Chondrocyte (in vitro differentiated cells): ENCODE measurements at places on chromosomes 3 and 15.

DNA sequence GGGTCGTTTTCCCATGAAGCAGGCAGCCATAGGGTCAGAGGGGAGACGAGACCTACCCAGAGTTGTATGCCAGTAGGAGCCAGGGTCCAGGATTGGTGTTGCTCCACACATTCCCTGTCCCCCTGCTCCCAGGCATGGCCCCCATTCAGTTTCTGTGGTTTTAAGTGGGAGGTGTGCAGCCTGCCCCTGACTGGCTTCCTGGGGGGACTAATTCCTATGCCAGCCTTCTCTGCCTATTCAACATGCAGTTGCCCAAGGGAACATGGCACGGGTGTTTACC lies 126.3 kb downstream of the EEFSEC start:
- H3K4me3 ChIP-seq, result no peak overlapping the region
- H3K36me3 ChIP-seq, result peaks cover 4% of the 10 kb centered on the region
- no peak overlapping the region for H3K27ac ChIP-seq
- H3K4me1 ChIP-seq, result peaks cover 51% of the 10 kb centered on the region
- no peak for DNase-seq
- no peaks in the 10 kb centered on the region for H3K27me3 ChIP-seq

- H3K36me3 ChIP-seq, result no peaks in the 10 kb centered on the region
- no peak overlapping the region for H3K4me3 ChIP-seq
- DNase-seq, result no peak
- H3K27ac ChIP-seq, result peak overlapping the region; percentile 93
- peaks cover 60% of the 10 kb centered on the region for H3K4me1 ChIP-seq
These were observed 35.4 kb upstream of the TSC22D2 start for GRCh38 chr3:150372722-150373121.

DNA sequence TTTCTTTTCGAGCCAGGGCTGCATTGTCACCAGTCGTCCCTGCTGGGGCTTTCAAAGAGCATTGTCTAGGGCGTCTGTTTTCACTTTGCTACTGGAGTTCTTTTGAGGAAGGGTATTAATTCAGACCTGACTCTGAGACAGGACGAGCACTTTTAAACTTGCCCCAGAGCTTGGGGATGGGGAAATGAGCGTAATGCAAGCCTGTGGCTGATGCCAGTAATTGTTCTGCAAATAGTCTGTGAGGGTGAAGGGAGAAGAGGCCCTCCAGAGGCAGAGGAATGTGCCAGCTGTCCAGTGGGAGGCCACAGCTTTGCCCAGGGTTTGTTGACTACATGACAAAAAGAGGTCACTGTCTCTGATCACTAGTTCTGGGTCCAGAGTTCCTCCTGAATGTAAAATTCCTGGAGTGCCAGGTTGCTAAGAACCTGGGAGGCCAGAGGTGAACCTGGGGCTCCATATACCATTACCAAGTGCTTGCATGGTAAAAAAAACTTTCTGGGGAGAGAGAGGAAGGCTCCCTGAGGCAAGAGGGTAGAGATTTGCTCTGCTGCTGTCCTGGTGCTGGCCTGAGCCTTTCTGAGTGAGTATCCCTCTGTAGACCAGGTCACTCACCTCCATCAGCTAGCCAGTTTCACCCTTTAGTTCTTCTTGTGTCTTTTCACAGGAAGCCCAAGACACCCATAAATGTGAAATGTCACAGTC lies 14.8 kb downstream of the EEFSEC start:
- H3K4me3 ChIP-seq, result no peak overlapping the region
- DNase-seq, result no peak
- no peaks in the 10 kb centered on the region for H3K36me3 ChIP-seq
- H3K27ac ChIP-seq, result no peak overlapping the region

DNA sequence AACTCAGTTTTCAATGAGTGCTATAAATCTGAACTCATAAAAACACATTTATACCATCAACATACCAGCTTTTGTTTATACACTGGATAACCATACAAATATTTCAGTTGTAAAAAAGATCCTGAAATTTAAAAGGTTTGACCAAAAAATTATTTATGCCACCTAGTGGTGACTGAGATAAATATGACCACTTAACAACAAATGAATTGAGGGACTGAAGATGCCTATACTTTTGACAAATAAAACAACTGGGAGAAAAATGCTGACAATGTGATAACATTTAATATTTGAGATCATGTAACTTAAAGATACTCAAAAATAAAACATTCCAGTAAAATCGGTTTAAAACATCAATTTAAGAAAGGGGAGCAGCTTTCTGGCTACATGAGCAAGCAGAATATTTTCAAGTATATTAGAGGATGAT lies 30.4 kb downstream of the ATG3 start:
- no peak overlapping the region for H3K27ac ChIP-seq
- no peak overlapping the region for H3K4me3 ChIP-seq
- DNase-seq, result no peak
- H3K36me3 ChIP-seq, result peaks cover 10% of the 10 kb centered on the region
- H3K27me3 ChIP-seq, result no peaks in the 10 kb centered on the region

GRCh38 chr3:34305266-34305665 lies 506.8 kb downstream of the PDCD6IP start:
- no peaks in the 10 kb centered on the region for H3K27me3 ChIP-seq
- H3K4me1 ChIP-seq, result peaks cover 16% of the 10 kb centered on the region
- no peak overlapping the region for H3K4me3 ChIP-seq
- H3K27ac ChIP-seq, result no peak overlapping the region
- no peaks in the 10 kb centered on the region for H3K36me3 ChIP-seq
